ENCODE measurements at places on chromosomes 1 and 21.
A peak's percentile ranks its signal among the peaks of the same experiment; 100 is the strongest.

- DNase-seq, result no peak
Observed at GRCh38 chr21:25313829-25314228, 293.5 kb downstream of the MRPL39 start.

DNA sequence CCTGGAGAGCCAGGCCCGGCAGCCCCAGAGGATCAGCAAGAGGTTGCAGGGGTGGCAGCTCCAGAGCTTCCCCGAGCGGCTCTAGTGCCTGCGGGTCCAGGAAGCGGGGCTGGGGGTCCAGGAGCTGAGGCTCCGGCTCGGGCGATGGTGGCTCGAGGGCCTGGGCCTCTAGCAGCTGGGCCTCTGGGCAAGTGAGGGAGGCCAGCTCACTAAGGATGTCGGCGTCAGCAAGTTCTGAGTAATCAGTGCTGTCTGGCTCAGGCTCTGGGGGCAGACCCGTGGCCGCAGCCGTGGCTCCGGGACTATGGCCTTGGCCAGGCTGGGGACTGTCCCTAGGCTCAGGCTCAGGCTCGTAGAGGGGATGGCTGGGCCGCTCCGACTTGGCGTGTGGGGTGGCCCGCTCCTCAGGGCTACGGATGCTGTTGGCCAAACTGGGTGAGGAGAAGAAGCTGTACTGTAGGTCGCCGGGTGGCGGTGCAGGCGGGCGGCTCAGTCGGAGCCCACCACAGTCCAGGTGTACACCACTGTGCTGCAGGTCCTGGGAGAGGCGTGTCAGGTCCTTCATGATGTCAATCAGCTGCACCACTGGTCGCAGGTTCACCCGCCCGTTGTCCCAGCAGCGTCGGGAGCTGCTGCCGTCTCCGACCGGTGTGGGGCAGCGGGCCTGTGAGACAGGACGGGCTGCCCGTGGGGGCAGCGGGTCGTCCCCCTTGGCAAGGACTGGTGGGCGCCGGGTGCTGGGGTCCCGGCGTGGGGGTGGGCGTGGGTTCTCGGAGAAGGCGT is 52.6 kb downstream of the AHDC1 start:
- no peak for DNase-seq

GRCh38 chr1:51328279-51328678 is 2.1 kb downstream of the TTC39A start:
- DNase-seq, result no peak

- DNase-seq, result peak; percentile 49
Observed at GRCh38 chr1:167221126-167221737, 546 bp downstream of the POU2F1 start.

GRCh38 chr1:240111558-240111957 is 19.9 kb downstream of the FMN2 start:
- no peak for DNase-seq

GRCh38 chr1:117892512-117892911 is 36.9 kb downstream of the GDAP2 start:
- no peak for DNase-seq

GRCh38 chr1:5854754-5855153 is 137.5 kb downstream of the NPHP4 start:
- DNase-seq, result no peak

Measured in neural crest cell (in vitro differentiated cells).